Sigmoid colon (tissue), 7 donors: ENCODE measurements at places on chromosomes 2 and 18. TPM values are rescaled to one million over a fixed set of nuclear protein-coding genes. Genes with fewer than 3 reads are reported as not detected.

GRCh38 chr2:161004379-161004778, 155.8 kb upstream of the TANK start:
- H3K27ac ChIP-seq, result no peak overlapping the region
- no peaks in the 10 kb centered on the region for H3K27me3 ChIP-seq
- no peaks in the 10 kb centered on the region for H3K36me3 ChIP-seq
- no peak for DNase-seq
- no peak overlapping the region for H3K4me3 ChIP-seq
- no peaks in the 10 kb centered on the region for H3K4me1 ChIP-seq

- H3K27ac ChIP-seq, result peak overlapping the region; percentile 93
- H3K36me3 ChIP-seq, result peaks cover 12% of the 10 kb centered on the region
- no peak for DNase-seq
- no peaks in the 10 kb centered on the region for H3K27me3 ChIP-seq
Measured at GRCh38 chr2:29117636-29118303, 2.6 kb downstream of the CLIP4 start.

ACKR3 gene
- 25.7 TPM for total RNA-seq

OR6B2 gene
- not detected for total RNA-seq

DNA sequence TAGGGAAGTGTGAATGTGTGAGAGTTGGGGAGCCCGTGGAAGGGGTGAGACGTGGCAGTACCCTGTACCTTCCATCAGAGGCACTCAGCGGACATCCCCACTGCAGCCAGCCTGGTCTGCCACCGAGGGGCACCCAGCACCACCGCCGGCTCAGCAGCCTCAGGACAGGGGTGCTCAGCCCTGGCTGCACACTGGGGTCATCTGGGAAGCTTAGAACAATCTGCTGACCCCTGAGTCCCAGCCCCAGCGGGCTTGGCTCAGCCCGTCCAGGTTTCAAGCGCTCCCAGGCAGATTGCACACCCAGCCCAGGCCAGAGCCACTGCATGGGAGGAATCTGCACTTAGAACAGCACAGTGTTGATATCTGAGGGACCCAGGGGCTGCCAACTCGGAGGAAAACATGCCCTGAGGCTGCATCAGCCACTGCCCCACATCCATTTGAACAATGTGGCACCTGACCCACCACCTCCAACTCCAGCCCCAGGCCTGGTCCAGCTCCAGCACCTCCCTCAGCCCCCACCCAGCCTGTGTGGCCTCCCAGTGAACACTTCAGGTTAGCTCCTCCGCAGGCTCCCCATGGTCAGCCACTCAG, 147.1 kb upstream of the OTOS start:
- no peak overlapping the region for H3K27ac ChIP-seq
- DNase-seq, result no peak
- H3K4me3 ChIP-seq, result no peak overlapping the region
- no peaks in the 10 kb centered on the region for H3K36me3 ChIP-seq

IL1R2 gene
- total RNA-seq, result 10.0 TPM

- no peaks in the 10 kb centered on the region for H3K36me3 ChIP-seq
- H3K27ac ChIP-seq, result peak overlapping the region; percentile 28
- H3K27me3 ChIP-seq, result no peaks in the 10 kb centered on the region
- H3K4me3 ChIP-seq, result no peak overlapping the region
Measured at GRCh38 chr2:237932731-237933131, 34.1 kb upstream of the UBE2F start.

DNA sequence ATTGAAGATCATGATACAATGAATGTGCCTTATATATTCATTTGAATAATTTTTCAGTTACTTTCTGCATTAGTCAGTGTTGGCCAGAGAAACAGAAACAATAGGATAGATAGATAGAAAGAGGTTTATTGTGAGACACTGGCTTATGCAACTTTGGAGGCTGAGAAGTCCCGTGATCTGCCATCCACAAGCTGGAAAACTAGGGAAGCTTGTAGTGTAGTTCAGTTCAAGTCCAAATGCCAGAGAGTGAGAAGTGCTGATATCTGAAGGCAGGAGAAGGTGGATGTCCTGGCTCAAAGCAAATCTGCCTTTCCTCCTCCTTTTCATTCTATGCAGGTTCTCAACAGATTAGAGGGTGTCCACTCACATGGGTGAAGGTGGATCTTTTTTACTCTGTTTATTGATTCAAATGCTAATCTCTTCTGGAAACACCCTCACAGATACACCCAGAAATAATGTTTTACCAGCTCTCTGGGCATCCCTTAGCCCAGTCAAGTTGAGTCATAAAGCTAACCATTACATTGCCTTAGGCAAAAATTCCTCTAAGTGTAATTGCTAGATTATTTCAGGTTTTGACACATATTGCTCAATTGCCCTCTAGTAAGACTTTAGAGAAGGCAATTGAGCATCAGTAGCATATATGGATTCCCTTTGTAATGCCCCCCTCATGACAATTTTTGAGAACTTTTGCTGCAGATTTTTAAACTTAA, 341.4 kb downstream of the LPIN1 start:
- no peak overlapping the region for H3K27ac ChIP-seq
- H3K36me3 ChIP-seq, result no peaks in the 10 kb centered on the region
- H3K27me3 ChIP-seq, result no peaks in the 10 kb centered on the region

DNA sequence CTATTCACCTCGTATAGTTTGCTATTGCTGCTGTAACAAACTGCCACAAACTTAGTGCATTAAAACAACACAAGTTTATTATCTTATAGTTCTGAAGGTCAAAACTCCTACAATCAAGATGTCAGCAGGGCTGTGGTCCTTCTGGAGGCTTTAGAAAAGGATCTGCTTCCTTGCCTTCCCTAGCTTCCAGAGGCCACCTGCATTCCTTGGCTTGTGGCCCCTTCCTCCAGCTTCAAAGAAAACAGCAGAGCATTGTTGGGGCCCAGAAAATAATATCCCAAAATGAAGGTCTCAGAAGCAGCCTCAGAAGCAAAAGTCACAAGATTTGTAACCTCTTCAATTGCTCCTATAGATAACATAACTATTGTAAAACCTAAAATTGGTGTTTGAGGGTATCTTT, 100.6 kb downstream of the HNRNPLL start:
- peak overlapping the region; percentile 35 for H3K27ac ChIP-seq
- H3K4me3 ChIP-seq, result no peak overlapping the region
- H3K36me3 ChIP-seq, result no peaks in the 10 kb centered on the region
- H3K4me1 ChIP-seq, result no peaks in the 10 kb centered on the region
- no peak for DNase-seq

DNA sequence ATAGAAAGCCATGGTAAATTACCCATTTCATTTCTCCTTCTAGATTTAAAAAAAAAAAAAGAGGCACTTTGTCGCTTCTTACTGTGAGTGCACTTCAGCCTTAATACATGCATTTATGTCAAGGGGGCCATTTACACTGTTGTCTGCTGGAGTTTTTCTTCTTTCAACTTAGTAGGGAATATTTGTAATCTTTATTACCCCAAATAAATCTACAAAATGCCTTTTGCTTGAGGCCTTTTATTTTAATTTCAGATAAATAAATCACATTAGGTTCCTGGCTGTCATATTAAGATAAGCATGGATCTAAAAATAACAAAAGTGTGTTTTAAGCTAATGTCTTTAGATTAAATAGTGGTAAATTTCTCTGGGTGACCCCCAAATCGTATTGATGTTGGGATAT, 276.0 kb downstream of the NCKAP5 start:
- H3K27me3 ChIP-seq, result no peaks in the 10 kb centered on the region
- DNase-seq, result no peak
- H3K27ac ChIP-seq, result no peak overlapping the region

GRCh38 chr2:128513961-128514283, 195.3 kb upstream of the HS6ST1 start:
- H3K27me3 ChIP-seq, result no peaks in the 10 kb centered on the region
- peaks cover 14% of the 10 kb centered on the region for H3K4me1 ChIP-seq
- no peak for DNase-seq
- no peak overlapping the region for H3K4me3 ChIP-seq
- no peaks in the 10 kb centered on the region for H3K36me3 ChIP-seq

- H3K4me1 ChIP-seq, result no peaks in the 10 kb centered on the region
- no peaks in the 10 kb centered on the region for H3K36me3 ChIP-seq
- DNase-seq, result no peak
Measured at GRCh38 chr18:13585379-13586153, 140.8 kb downstream of the FAM210A start.

AKAIN1 gene
- total RNA-seq, result not detected

DNA sequence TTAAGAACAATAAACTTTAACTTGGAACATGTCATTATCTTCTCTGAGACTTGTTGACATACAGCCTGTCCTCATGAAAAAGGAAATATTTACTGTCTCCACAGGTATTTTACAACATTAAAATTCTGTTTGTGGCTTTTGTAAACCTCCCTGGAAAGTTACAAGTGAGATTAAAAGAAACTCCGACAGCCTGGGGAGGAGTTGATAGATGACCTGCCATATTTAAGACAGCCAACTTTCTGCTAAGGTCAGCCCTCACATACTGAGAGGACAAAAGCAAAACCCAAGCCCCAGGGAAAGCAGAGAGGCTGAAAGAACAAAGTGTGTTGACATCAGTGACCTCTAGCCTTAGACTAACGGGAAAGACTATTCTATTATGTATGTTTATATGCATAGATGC, 350.2 kb downstream of the RIT2 start:
- no peak overlapping the region for H3K4me3 ChIP-seq
- H3K27me3 ChIP-seq, result no peaks in the 10 kb centered on the region
- no peaks in the 10 kb centered on the region for H3K36me3 ChIP-seq
- H3K27ac ChIP-seq, result no peak overlapping the region

- H3K27me3 ChIP-seq, result no peaks in the 10 kb centered on the region
- no peak for DNase-seq
- no peaks in the 10 kb centered on the region for H3K4me1 ChIP-seq
- H3K27ac ChIP-seq, result no peak overlapping the region
- no peak overlapping the region for H3K4me3 ChIP-seq
Measured at GRCh38 chr18:61764381-61764780, 128.4 kb downstream of the RNF152 start.

GREB1L gene
- 6.9 TPM for total RNA-seq

ABCG5 gene
- not detected for total RNA-seq

C1D gene
- total RNA-seq, result 77.0 TPM

- H3K27me3 ChIP-seq, result no peaks in the 10 kb centered on the region
- H3K4me3 ChIP-seq, result peak overlapping the region; percentile 26
- H3K36me3 ChIP-seq, result no peaks in the 10 kb centered on the region
- H3K4me1 ChIP-seq, result peaks cover 37% of the 10 kb centered on the region
- DNase-seq, result no peak
Measured at GRCh38 chr2:38528008-38528442, 74.7 kb downstream of the HNRNPLL start.

- no peaks in the 10 kb centered on the region for H3K4me1 ChIP-seq
- DNase-seq, result no peak
- H3K27me3 ChIP-seq, result no peaks in the 10 kb centered on the region
Measured at GRCh38 chr2:108279468-108279867, 9.2 kb upstream of the SULT1C2 start.

GRCh38 chr2:8316356-8316755, 365.5 kb upstream of the ID2 start:
- H3K4me3 ChIP-seq, result no peak overlapping the region
- H3K27ac ChIP-seq, result no peak overlapping the region
- H3K27me3 ChIP-seq, result no peaks in the 10 kb centered on the region
- H3K36me3 ChIP-seq, result no peaks in the 10 kb centered on the region

DNA sequence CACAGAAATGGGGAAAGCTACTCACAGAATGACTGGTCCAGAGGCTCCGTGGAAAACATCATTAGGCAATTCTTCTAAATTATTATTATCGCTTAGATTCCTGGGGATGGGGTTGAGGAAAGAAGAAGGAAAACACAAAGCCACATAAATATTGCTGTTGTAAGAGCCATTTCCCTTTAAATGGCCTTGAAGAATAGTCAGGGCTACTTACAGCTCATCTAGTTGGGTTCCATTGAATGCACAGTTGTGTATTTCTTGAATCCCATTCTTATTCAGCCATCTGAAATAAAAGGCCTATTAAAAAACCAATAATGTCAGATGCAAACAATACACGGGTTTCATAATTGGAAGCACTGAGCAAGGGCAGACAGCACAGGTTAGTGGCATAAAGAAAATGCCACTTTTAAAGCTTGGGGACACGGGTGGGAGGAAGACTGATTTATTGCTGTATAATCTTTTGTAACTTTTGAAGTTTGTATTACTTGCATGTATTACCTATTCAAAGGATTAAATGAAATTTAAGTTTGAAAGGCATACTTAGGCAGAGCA, 171.4 kb downstream of the FSHR start:
- no peaks in the 10 kb centered on the region for H3K36me3 ChIP-seq
- H3K4me3 ChIP-seq, result no peak overlapping the region
- no peak overlapping the region for H3K27ac ChIP-seq
- H3K27me3 ChIP-seq, result no peaks in the 10 kb centered on the region
- DNase-seq, result no peak

HOXD13 gene
- 34.7 TPM for total RNA-seq

DNA sequence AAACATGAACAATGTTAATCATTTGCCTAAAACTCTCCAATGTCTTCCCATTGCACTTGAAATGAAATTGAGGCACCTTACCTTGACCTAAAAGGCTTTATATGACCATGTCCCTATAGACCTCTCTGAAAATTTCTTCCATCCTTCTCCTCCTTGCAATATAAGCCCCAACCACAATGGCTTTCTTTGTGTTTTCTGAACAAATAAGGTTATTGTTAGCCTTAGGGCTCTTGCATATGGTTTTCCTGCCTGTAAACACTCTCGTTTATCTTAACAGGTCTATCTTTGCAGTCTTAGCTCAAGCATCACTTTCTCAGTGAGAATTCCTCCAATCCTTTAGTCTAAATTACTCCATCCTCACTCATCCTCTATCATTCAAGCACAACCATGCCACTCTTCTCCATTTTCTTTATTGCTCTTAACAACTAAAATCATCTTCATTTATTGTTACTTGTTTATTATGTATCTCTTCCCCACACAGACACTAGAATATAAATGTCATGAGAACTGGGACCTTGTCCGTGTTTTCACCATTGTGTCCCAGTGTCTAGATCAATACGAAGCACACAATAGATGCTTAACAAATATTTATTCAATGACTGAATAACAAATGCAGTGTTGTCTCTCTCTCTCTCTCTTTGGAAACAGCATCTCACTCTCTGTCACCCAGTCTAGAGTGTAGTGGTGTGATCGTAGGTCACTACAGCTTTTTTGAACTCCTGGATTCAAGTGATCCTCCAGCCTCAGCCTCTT, 129.3 kb downstream of the RDH14 start:
- peaks cover 25% of the 10 kb centered on the region for H3K4me1 ChIP-seq
- no peak overlapping the region for H3K4me3 ChIP-seq
- no peaks in the 10 kb centered on the region for H3K27me3 ChIP-seq
- H3K36me3 ChIP-seq, result no peaks in the 10 kb centered on the region
- H3K27ac ChIP-seq, result no peak overlapping the region

DNA sequence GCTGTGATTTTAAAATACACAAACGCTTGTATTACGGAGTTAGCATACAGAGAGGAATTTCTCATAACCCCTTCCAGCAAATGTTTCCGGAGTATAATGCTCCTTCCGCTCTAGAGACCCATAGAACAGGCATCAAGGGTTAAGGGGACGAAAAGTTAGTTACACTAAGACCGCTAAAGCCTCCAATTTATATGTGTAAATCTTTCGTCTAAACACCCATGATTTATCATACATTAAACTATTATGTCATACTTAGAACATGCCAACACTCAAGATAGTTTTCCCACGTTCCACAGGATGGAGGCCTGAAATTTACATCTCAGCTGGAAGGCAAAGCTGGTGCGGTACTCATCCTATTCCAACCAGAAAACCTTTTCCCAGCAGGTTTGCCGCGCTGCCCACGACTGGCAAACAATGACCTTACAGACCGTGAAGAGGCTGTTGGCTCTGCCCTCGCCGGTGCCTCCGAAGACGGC, 650 bp downstream of the ORMDL1 start:
- peak overlapping the region; percentile 88 for H3K27ac ChIP-seq
- H3K4me3 ChIP-seq, result peak overlapping the region; percentile 64
- DNase-seq, result no peak
- no peaks in the 10 kb centered on the region for H3K27me3 ChIP-seq
- peaks cover 34% of the 10 kb centered on the region for H3K4me1 ChIP-seq
